Esophagus muscularis mucosa (tissue), 4 donors: ENCODE measurements at places on chromosomes 5 and 9.

GRCh38 chr9:92098638-92099037, 16.6 kb downstream of the SPTLC1 start:
- no peak for DNase-seq
- H3K36me3 ChIP-seq = peaks cover 15% of the 10 kb centered on the region
- H3K27ac ChIP-seq = no peak overlapping the region
- H3K4me3 ChIP-seq = peak overlapping the region; percentile 49

DNA sequence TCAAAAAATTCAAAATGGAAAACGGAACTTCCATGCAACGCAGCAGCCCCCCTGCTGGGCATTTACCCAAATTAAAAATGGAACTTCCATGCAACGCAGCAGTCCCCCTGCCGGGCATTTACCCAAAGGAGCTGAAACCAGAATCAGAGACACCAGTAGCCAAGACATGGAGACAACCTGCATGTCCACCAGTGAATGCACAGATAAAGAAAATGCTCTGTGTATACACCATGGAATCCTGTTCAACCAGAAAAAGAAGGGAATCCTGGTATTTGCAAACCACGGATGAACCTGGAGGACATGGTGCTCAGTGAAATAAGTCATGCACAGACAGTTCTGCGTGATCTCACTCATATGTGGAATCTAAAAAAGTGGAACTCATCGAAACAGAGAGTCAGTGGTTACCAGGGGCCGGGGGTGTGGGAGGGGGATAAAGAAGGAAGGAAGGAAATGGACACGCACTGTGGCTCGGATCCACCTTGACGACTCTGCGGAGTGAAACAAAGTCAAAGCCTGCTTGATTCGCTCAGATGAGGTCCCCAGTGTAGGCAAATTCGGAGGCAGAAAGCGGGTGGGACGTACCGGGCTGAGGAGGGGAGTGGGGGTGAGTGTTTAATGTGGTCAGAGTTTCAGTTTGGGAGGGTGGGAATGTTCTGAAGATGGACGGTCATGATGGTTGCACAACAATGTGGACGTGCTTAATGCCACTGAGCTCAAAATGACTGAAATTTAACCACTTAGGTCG, 40.2 kb upstream of the EXOC3 start:
- no peak overlapping the region for H3K4me3 ChIP-seq
- H3K27ac ChIP-seq = no peak overlapping the region
- H3K4me1 ChIP-seq = peaks cover 15% of the 10 kb centered on the region
- peak; percentile 82 for DNase-seq
- H3K36me3 ChIP-seq = no peaks in the 10 kb centered on the region

GRCh38 chr5:90248640-90249039, 160.9 kb downstream of the CETN3 start:
- H3K27ac ChIP-seq = no peak overlapping the region
- H3K4me3 ChIP-seq = no peak overlapping the region
- H3K4me1 ChIP-seq = no peaks in the 10 kb centered on the region
- H3K36me3 ChIP-seq = no peaks in the 10 kb centered on the region

GRCh38 chr5:118888556-118888955, 99.8 kb downstream of the DTWD2 start:
- no peak overlapping the region for H3K4me3 ChIP-seq
- DNase-seq = no peak
- H3K36me3 ChIP-seq = no peaks in the 10 kb centered on the region

GRCh38 chr5:114208588-114208987, 153.3 kb upstream of the KCNN2 start:
- no peaks in the 10 kb centered on the region for H3K4me1 ChIP-seq
- no peaks in the 10 kb centered on the region for H3K27me3 ChIP-seq
- no peaks in the 10 kb centered on the region for H3K36me3 ChIP-seq
- H3K27ac ChIP-seq = no peak overlapping the region
- no peak overlapping the region for H3K4me3 ChIP-seq

- no peak overlapping the region for H3K4me3 ChIP-seq
- no peak for DNase-seq
- no peak overlapping the region for H3K27ac ChIP-seq
- H3K4me1 ChIP-seq = no peaks in the 10 kb centered on the region
- H3K27me3 ChIP-seq = no peaks in the 10 kb centered on the region
These were observed 112.6 kb downstream of the TMC1 start for GRCh38 chr9:72633966-72634365.

DNA sequence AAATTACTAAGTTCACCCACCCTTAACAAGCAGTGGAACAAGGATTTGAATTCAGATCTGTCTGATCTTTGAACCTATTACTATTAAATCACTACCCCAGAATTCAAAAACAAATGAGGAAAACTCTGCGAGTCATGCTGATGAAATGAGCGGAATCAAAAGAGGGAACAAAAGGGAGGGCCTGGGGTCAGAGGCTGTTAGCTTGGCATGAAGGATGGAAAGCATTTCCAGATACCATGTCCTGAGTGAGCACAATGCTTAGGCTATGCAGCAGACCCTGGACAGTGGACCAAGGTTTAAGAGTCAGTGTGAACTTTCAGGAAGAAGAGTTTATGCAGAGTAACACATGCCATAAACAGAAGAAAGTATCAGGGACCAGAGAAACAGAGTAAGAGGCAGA, 30.5 kb downstream of the GRIA1 start:
- no peak overlapping the region for H3K27ac ChIP-seq
- H3K27me3 ChIP-seq = no peaks in the 10 kb centered on the region
- H3K36me3 ChIP-seq = no peaks in the 10 kb centered on the region
- DNase-seq = no peak

- H3K4me1 ChIP-seq = no peaks in the 10 kb centered on the region
These were observed 16.5 kb upstream of the SLC2A8 start for GRCh38 chr9:127380479-127380878.

DNA sequence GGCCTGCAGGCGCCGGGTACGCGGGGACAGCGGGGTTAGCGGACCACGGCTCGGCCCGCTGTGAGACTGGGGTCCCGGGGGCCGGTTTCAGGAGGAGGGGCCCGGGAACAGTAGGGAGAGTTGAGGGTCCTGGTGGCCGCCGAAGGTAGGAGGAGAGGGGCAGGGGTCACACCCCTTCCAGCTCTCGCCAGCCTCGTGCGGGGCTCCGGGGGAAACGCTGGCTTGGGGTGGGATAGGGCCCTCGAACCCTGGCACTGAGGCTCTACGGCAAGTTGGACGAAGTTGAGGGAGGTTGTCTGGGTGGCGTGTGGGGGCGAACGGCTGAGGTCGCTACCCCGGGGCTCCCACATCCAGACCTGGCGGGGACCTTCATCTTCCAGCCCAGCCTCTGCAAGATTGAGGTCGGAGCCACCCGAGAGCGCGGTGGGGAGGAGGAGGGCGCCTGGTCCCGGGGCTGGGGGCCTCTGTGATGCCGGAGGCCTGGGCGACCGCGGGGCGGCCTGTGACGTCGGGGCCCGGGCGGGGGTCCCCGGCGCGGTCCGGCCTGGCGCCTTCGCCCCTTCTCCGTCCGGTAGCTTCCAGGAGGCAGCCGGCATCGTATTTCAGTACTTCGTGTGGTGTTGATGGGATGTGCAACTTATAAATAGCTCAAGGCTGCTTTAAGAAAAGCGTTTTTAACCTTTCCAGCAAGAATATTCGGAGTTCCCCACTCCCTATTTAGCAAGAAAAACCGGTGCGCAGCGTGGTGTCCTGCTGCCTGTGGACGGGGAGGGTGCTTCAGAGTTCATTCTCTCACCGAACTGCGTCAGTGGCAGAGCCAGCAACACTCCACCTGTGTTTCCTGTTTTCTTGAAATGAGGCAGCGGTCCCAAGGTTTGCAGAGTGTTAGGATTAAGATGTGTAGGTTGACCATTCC, 902 bp downstream of the HABP4 start:
- H3K4me1 ChIP-seq = peaks cover 39% of the 10 kb centered on the region
- DNase-seq = no peak
- H3K4me3 ChIP-seq = peak overlapping the region; percentile 76
- H3K27me3 ChIP-seq = no peaks in the 10 kb centered on the region

- H3K4me3 ChIP-seq = no peak overlapping the region
- no peaks in the 10 kb centered on the region for H3K4me1 ChIP-seq
- no peak overlapping the region for H3K27ac ChIP-seq
- no peak for DNase-seq
- H3K27me3 ChIP-seq = no peaks in the 10 kb centered on the region
These were observed 12.6 kb upstream of the DHFR start for GRCh38 chr5:80667384-80667783.

DNA sequence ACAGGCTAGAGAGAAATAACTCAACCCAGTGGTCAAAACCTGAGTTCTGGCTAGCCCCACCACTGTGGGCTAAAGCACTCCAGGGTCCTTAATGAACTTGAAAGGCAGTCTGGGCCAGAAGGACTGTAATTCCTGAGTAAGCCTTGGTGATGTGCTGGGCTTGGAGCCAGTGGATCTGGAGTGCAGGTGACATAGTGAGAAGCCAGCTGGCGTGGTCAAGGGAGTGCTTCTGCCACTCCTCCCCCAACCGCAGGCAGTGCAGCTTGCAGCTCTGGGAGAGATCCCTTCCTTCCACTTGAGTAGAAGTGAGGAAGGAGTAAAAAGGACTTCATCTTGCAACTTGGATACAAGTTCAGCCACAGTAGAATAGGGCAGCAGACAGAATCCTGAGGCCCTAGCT, 424.0 kb downstream of the CDH18 start:
- no peak overlapping the region for H3K27ac ChIP-seq
- H3K4me1 ChIP-seq = no peaks in the 10 kb centered on the region
- no peaks in the 10 kb centered on the region for H3K36me3 ChIP-seq
- H3K27me3 ChIP-seq = no peaks in the 10 kb centered on the region
- DNase-seq = no peak

DNA sequence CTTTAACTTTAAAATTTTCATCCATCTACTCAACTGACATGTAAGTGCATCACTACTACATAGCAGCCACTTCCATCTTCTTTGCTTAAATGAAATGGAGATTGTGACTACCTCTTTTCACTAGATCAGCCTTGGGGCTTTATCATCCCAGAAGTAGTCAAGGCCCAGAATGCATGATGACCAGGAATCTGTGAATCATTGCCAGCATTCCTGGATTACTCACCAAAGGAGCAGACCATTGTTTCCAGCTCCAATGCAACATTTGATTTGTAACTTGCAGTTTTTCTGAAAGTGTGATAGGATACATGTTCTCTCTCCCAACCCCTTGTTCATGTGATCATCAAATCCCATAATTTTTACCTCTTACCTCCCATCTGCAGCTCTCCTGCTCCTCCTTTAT, 65.1 kb downstream of the PLPPR1 start:
- no peak overlapping the region for H3K27ac ChIP-seq
- DNase-seq = no peak
- H3K36me3 ChIP-seq = no peaks in the 10 kb centered on the region
- H3K27me3 ChIP-seq = no peaks in the 10 kb centered on the region
- no peak overlapping the region for H3K4me3 ChIP-seq

GRCh38 chr9:127014216-127014909, 99.8 kb downstream of the RALGPS1 start:
- no peak for DNase-seq
- H3K4me3 ChIP-seq = no peak overlapping the region
- peaks cover 3% of the 10 kb centered on the region for H3K4me1 ChIP-seq
- H3K27ac ChIP-seq = peak overlapping the region; percentile 52

GRCh38 chr9:94212091-94212490, 47.0 kb upstream of the ZNF169 start:
- no peaks in the 10 kb centered on the region for H3K36me3 ChIP-seq
- no peaks in the 10 kb centered on the region for H3K27me3 ChIP-seq
- DNase-seq = no peak
- peaks cover 5% of the 10 kb centered on the region for H3K4me1 ChIP-seq

GRCh38 chr5:9388941-9389674, 156.8 kb downstream of the SEMA5A start:
- no peaks in the 10 kb centered on the region for H3K36me3 ChIP-seq
- H3K4me3 ChIP-seq = no peak overlapping the region
- no peaks in the 10 kb centered on the region for H3K4me1 ChIP-seq
- H3K27me3 ChIP-seq = no peaks in the 10 kb centered on the region

DNA sequence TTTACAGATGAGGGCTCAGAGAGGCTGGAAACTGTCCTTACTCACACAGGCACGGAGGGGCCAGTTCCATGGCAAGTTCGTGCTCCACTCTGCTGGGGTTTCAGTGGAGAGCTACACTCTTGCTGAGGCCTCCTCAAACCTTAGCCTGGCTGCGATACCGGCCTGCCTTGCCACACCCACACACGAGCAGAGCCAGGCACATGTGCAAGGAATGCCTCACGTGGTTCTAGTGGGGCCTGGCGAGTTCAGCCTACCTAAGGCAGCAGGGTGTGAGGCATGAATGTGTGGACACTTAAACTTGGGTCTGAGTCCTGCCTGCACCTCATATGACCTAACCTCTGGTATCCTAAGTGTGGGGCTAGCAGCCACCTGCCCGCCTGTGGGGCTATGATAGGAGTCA, 21.5 kb upstream of the PRDM12 start:
- H3K27me3 ChIP-seq = no peaks in the 10 kb centered on the region
- H3K4me3 ChIP-seq = no peak overlapping the region
- peaks cover 10% of the 10 kb centered on the region for H3K36me3 ChIP-seq
- no peak for DNase-seq
- no peaks in the 10 kb centered on the region for H3K4me1 ChIP-seq
- no peak overlapping the region for H3K27ac ChIP-seq

DNA sequence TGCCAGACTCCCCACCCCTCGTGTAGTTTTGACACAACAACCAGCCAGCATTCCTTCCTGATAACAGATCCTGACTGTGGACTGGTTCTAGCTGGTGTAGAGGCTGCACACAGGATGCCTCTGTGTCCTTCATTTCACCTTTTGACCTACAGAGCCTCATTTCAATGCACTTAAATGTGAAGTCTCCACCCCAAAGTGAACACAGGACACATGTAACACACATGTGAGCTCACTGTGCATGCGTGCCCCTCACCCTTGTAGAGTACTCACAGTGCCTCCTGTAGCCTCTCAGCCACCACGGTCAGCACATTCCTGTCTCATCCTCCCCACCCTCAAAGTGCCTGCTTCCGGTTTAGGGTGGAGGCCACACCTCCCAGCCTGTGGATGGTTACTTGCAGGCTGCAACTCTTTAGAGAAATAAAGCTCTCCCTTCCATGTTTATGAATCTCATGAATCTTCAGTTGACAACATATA, 11.6 kb upstream of the NKD2 start:
- H3K27me3 ChIP-seq = no peaks in the 10 kb centered on the region
- no peak for DNase-seq
- H3K4me1 ChIP-seq = peaks cover 14% of the 10 kb centered on the region
- no peak overlapping the region for H3K4me3 ChIP-seq
- H3K36me3 ChIP-seq = no peaks in the 10 kb centered on the region
- H3K27ac ChIP-seq = no peak overlapping the region

DNA sequence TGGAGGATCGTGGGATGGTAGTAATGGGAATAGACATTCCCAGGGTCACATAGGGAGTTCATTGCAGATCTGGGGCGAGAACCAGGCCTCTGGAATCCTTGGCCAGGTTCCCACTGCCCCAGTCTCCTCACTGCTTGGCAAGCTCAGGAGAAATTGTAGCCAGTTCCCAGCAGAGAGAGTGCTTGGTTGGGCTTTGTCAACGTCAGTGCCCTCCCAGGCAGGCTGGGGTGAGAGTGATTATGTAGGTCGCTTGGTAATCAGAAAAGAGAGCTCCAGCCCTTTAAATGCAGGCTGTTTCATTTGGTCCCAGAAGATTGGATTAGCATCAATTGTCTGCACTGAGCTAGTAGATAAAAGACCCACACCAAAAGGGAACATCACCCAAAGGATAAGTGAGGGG, 51.8 kb upstream of the GALNT10 start:
- no peaks in the 10 kb centered on the region for H3K36me3 ChIP-seq
- no peak overlapping the region for H3K4me3 ChIP-seq
- H3K27ac ChIP-seq = no peak overlapping the region
- peak; percentile 60 for DNase-seq
- peaks cover 12% of the 10 kb centered on the region for H3K4me1 ChIP-seq
